Heart left ventricle (tissue), 16 donors: ENCODE measurements at places on chromosomes 6 and 20. TPM values are rescaled to one million over a fixed set of nuclear protein-coding genes. Genes with fewer than 3 reads are reported as not detected.

The MICB gene
- total RNA-seq = 1.5 TPM

The IRAK1BP1 gene
- 3.5 TPM for total RNA-seq

DNA sequence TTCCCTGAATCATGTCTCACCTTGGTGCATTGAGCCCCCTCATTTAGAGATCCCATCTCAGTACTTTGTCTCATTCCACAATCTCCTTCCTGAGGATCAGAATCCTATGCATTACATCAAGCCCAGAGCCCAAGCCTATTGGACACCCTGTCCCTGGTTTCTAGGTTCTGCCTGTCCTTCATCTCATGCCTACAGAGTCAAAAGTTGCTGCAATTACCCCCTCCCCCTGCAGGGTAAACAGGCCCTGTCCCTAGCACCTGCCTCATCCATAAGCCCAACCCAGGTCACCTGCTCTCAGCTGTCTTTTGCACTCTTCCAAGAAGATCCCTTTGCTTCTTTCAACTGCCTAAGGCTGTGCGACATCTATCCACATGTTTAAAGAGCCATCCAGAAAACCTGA lies 93.9 kb downstream of the SPTLC3 start:
- no peak overlapping the region for H3K27ac ChIP-seq
- no peak overlapping the region for H3K4me3 ChIP-seq
- H3K4me1 ChIP-seq = no peaks in the 10 kb centered on the region
- no peaks in the 10 kb centered on the region for H3K36me3 ChIP-seq
- H3K27me3 ChIP-seq = no peaks in the 10 kb centered on the region
- no peak for DNase-seq

The MARCKS gene
- 93.3 TPM for total RNA-seq

- no peak for DNase-seq
- no peak overlapping the region for H3K4me3 ChIP-seq
- no peak overlapping the region for H3K27ac ChIP-seq
Observed at GRCh38 chr6:134706806-134707205, 243.1 kb downstream of the ALDH8A1 start.

GRCh38 chr6:10617008-10617696 lies 77.3 kb downstream of the C6orf52 start:
- no peaks in the 10 kb centered on the region for H3K4me1 ChIP-seq
- DNase-seq = peak; percentile 57
- no peaks in the 10 kb centered on the region for H3K27me3 ChIP-seq

DNA sequence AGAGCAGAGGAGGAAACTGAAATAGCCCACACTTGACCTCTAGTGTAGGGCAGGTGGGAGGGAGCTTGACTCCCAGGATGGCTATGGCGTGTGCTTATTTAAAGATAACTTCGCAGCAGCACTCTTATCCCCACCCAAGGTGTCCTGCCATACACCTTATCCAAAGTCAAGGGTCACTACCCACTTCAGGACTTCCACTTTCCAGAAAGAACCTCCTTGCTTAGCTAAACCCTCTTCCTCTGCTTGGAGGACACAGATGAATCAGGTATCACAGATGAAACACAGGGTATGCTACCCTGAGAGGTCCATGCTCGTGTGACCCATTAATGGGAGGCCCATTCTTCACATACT lies 2.3 kb downstream of the RIN2 start:
- no peaks in the 10 kb centered on the region for H3K36me3 ChIP-seq
- no peak for DNase-seq
- H3K27me3 ChIP-seq = no peaks in the 10 kb centered on the region
- H3K4me3 ChIP-seq = no peak overlapping the region
- peaks cover 59% of the 10 kb centered on the region for H3K4me1 ChIP-seq
- peak overlapping the region; percentile 99 for H3K27ac ChIP-seq

GRCh38 chr6:100320686-100321085 lies 144.0 kb downstream of the SIM1 start:
- no peak overlapping the region for H3K27ac ChIP-seq
- no peak for DNase-seq
- no peaks in the 10 kb centered on the region for H3K4me1 ChIP-seq
- H3K27me3 ChIP-seq = no peaks in the 10 kb centered on the region

The LAMA2 gene
- 186 TPM for total RNA-seq

- H3K36me3 ChIP-seq = no peaks in the 10 kb centered on the region
- no peaks in the 10 kb centered on the region for H3K27me3 ChIP-seq
- H3K4me1 ChIP-seq = peaks cover 15% of the 10 kb centered on the region
- no peak overlapping the region for H3K4me3 ChIP-seq
- no peak overlapping the region for H3K27ac ChIP-seq
Observed at GRCh38 chr20:64074184-64074789, 5.0 kb downstream of the RGS19 start.

The POM121L2 gene
- not detected for total RNA-seq

The OR2B6 gene
- total RNA-seq = not detected

DNA sequence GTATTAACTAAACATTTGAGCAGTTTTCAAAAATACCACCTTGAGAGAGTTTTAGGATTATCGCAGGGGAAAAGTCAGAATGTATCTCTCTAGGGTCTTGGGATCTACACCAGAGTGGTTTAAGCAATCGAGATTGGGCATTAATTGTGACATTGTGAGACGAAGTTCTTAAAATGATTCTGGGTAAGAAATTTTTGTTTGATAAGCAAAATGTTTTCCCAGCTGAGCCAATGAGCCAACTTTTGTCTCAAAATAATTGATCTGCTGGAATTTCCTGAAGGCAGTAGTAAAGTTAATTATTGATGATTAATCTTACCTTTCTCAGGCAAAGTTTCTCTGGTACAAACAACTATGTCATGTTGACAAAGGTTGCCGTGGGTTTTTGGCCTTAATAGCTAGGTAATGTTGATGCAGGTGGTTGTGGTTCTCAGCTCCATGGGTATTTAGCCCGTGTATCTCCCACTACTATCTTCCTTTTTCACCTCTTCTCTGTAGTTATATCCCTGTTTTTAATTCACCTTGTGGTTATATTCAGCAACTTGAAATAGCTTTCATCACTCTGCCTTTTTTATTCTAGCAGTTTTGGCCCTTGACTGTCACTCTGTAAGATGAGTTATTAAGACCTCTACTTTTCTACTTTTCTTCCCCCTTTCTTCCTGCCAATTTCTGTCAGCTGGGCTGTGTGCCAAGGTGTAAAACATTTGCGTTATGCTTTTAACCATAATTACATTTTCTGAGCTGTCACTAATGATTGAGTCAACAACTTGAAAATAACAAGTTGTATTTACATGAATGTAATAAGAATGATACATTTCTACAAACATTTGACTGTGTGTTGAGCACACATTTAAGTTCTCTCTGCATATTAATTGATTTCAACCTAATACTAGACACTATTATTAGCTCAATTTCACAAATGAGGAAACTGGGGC lies 368.3 kb upstream of the BTBD3 start:
- H3K4me3 ChIP-seq = no peak overlapping the region
- H3K36me3 ChIP-seq = no peaks in the 10 kb centered on the region
- no peaks in the 10 kb centered on the region for H3K27me3 ChIP-seq
- no peak overlapping the region for H3K27ac ChIP-seq
- no peaks in the 10 kb centered on the region for H3K4me1 ChIP-seq
- no peak for DNase-seq

DNA sequence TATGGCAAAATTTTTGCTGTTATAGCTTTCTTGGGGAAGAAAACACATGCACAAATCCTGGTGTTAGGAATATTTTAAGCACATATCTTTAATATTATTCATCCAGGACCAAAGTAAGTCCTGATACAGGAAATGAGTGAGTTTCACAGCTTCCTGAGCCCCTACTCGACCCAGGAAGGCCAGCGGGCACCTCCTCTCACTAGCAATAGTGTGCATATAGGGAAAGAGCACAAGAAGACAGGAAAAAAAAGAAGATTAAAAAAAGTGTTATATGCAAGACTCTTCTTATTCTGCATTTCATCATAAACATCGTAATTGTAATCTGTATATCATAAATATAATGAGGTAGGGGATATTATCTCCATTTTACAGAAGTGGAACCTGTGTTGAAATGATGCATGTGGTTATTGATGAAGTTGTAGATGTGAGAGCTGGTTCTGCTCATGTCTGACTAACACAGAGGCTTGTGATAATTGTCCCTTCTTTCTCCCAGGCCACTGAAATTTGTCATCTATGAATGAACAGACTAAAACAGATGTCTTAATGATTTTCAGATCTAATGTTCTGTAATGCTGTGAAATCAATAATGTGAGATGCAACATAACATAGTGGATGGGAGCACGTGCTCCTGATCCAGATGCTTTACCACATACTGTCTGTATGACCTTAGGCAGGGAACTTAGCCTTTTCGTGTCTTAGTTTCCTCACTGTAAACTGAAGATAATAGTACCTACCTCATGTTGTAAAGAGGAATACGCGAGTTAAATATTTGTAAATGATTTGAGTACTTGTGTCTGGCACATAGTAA lies 101.2 kb downstream of the MYO6 start:
- H3K27me3 ChIP-seq = no peaks in the 10 kb centered on the region
- no peaks in the 10 kb centered on the region for H3K4me1 ChIP-seq
- DNase-seq = no peak
- H3K27ac ChIP-seq = no peak overlapping the region
- H3K36me3 ChIP-seq = peaks cover 9% of the 10 kb centered on the region
- H3K4me3 ChIP-seq = no peak overlapping the region

- H3K27me3 ChIP-seq = peaks cover 51% of the 10 kb centered on the region
- no peaks in the 10 kb centered on the region for H3K36me3 ChIP-seq
- H3K4me3 ChIP-seq = no peak within 1 kb of the TSS
Observed at GRCh38 chr6:44269921-44270525, at the start of gene TMEM151B. Gene TMEM151B (plus strand): TSS chr6:44270450. CDS start chr6:44270743, 293 bp downstream.

DNA sequence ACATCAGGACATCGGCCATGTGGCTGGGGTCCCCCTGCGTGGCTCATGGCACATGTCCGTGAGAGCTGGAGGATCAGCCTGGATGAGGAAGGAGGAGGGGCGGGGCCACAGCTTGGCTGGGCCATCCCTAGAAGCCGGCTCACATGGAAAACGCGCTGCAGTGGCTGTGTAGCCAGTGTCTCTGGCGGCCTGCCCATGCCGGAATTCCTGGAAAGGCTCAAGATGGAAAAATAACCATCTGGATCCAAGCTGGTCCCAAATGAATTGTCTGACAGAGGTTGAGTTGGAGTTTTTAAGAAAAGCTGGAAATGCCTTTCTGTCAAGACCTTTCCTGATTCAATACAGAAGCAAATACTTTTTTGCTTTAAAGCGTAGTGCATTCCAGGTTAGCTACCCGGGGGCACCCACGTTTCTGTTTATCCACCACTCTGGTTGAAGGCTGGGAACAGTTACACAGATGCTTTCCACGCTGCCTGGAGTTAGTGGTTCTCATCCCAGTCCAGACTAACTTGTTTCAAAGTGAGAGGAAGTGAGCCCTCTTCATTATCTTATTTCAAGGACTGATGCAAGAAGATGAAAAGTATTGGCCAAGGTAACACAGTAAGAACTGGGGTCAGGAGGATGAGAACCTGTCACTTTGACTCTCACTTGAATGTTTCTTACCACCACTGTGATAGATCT lies 99.0 kb downstream of the GMPR start:
- no peaks in the 10 kb centered on the region for H3K36me3 ChIP-seq
- no peak overlapping the region for H3K4me3 ChIP-seq
- DNase-seq = peak; percentile 97
- H3K4me1 ChIP-seq = peaks cover 68% of the 10 kb centered on the region

- H3K36me3 ChIP-seq = no peaks in the 10 kb centered on the region
- DNase-seq = no peak
- H3K27me3 ChIP-seq = peaks cover 12% of the 10 kb centered on the region
- H3K4me3 ChIP-seq = no peak overlapping the region
Observed at GRCh38 chr20:36318166-36318565, 12.0 kb downstream of the DLGAP4 start.

The CITED2 gene
- 181 TPM for total RNA-seq

DNA sequence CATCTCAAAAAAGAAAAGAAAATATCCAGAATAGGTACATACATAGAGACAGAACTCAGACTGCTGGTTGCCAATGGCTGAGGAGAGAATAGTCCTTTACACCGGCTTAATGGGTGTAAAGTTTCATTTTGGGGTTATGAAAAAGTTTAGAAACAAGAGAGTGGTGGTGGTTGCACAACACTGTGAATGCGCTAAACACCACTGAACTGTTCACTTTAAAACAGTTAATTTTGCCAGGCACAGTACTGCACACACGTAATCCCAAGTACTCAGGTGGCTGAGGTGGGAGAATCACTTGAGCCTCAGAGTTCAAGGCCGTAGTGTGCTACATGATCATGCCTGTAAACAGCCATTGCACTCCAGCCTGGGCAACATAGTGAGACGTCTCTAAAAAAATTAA lies 7.6 kb downstream of the ILRUN start:
- H3K4me3 ChIP-seq = no peak overlapping the region
- no peak overlapping the region for H3K27ac ChIP-seq
- H3K27me3 ChIP-seq = no peaks in the 10 kb centered on the region
- H3K36me3 ChIP-seq = no peaks in the 10 kb centered on the region

DNA sequence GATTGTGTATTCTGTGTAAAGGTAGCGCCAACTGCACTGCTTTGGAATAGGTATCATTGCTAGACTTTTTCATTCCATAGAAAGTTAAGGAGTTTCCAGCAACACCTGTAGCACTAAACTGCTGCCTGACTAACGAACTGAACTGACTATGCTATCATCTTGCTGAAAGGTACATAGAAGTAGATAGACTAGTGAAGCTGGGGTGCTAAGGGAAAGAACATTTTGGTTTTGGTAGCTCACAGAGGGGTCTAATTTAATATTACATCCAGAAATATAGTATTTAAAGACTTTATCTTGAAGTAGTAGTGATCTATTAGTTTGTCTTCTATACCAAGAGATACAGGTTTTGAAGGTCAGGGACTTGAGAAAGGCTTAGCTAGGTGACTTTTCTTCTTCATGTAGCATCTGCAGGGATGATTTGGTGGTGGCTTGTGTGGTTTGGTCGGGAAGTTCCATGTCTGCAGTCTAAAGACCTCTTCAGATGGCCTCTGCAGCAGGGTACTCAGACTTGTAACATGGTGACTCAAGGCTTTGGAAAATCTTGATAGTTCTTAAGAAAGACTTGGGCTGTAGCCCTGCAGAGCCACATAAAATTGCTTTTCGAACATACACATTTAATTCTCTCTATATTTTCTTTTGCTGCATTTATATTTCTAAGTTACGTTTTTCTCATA lies 10.2 kb downstream of the SENP6 start:
- H3K27ac ChIP-seq = peak overlapping the region; percentile 53
- peaks cover 17% of the 10 kb centered on the region for H3K4me1 ChIP-seq
- no peaks in the 10 kb centered on the region for H3K36me3 ChIP-seq
- H3K4me3 ChIP-seq = no peak overlapping the region
- H3K27me3 ChIP-seq = no peaks in the 10 kb centered on the region
- DNase-seq = no peak

DNA sequence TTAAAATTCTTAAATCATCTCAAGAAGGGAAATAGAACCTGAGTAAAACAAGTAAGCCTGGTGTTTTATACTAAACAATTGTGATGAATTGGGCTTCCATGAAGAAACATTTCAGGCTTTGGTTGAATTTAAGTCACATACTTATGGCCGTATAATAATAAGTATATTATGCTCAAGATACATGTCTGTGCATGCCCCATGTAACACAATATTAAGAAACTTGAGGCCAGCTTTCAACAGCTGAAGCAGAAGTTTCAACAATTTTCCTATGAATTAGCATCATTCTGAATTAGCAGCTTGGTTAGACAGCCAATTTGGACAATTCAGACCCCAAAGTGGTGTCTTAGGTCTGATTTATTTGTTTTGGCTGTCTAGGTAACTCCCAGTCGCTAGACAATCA lies 243.7 kb downstream of the MYLK4 start:
- no peak overlapping the region for H3K4me3 ChIP-seq
- no peaks in the 10 kb centered on the region for H3K4me1 ChIP-seq
- no peak overlapping the region for H3K27ac ChIP-seq

The FOXA2 gene
- total RNA-seq = not detected

- DNase-seq = no peak
- no peaks in the 10 kb centered on the region for H3K27me3 ChIP-seq
- no peak overlapping the region for H3K4me3 ChIP-seq
- H3K4me1 ChIP-seq = no peaks in the 10 kb centered on the region
- H3K27ac ChIP-seq = no peak overlapping the region
- H3K36me3 ChIP-seq = no peaks in the 10 kb centered on the region
Observed at GRCh38 chr20:30168800-30169138, 1088.7 kb upstream of the DEFB115 start.
